ENCODE measurements at places on chromosomes 2 and 18.

DNA sequence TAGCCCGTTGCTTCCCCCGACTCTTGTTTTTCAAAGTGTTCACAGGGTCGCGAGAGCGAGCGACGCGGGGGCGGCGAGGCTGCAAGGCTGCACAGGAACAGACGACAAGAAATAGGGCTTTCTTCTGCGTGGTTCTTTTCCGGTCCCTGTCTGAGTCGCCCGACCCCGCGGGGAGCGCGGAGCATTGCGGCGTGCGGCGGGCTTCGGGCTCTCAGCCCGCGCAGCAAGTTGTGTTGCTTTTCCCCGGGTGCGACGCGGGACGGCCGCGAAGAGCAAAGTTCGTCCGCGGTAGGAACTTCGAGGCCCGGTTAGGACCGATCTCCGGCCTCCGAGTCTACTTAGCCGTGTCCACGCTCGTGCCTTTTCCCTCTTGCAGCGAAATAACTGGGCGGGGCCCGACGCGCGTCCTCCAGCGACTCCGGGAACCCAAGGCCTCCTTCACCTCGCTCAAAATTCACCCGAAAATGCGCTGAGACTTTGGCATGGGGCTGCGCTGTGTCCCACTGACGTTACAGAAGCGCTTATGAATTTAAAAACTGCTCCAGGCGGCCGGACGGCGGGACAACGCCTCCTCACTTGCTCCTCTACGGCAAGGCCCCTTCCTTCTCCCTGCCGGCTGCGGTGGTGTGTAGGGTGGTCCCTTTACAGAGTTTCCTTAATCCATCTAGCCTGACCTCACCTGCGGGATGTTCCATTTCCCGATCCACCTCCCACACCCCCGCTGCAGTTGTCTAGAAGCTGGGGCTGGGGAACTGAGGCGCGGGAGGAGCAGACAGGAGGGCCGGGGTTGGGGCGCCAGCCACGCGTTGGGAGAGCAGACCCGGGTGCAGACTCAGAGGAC is 1.5 kb upstream of the BCL2L11 start:
- DNase-seq, result no peak

DNA sequence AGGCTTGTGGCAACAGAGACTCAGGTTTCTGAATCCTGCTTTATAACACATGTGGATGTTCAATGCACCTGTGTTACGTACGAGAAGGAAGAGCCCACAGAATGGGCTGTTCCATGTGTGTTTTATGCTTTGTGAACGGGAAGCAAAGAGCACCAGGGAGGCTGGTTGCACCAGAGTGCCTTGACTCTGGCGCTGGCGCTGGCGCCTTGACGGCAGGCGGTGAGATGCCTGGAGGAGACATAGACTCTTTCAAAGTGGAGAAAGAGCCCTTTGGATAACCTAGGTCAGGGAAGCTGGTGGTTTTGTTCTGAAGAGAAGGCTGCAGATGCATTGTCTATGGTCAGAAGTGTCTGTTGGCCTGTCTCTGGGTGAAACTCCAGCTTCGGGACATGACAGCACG is 80.2 kb upstream of the APCDD1 start:
- no peak for DNase-seq

GRCh38 chr2:178395295-178395694 is 55.7 kb downstream of the PRKRA start:
- DNase-seq, result no peak

GRCh38 chr2:47422016-47422415 is 19.1 kb downstream of the MSH2 start:
- DNase-seq, result no peak

DNA sequence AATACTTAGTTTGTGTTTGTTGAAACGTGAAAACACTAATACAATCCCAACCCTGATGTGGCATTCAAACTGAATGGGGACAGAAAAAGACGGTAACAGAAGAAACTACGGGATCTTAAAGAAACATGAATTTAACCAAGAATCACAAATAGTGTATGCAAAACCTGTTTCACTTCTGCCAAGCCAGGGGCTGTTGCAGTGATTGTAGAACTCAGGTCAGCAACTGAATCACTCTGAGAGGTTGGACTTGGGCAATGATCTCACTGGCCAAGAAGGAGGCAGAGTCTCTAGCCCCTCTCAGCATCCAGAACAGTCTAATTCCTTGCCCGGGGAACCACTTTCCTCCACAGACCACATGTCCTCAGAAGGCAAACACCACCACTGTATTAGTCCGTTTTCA is 54.9 kb upstream of the CRIM1 start:
- no peak for DNase-seq

DNA sequence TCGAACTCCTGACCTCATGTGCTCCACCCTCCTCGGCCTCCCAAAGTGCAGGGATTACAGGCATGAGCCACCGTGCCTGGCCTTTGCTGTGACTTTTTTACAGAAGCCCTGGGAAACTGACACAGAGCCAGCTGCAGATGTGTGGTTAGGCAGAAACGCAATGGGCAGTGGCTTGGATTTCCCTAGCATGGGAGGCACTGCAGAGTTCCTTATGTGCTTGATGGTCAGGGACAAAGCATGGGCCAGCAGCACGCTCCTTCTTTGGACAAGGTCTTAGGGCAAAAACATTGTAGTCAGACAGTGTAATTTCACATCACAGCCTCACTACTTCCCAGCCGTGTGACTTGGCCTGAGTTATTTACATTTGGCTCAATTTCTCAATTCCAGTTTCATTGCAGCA is 153.9 kb downstream of the RNF144A start:
- no peak for DNase-seq

DNA sequence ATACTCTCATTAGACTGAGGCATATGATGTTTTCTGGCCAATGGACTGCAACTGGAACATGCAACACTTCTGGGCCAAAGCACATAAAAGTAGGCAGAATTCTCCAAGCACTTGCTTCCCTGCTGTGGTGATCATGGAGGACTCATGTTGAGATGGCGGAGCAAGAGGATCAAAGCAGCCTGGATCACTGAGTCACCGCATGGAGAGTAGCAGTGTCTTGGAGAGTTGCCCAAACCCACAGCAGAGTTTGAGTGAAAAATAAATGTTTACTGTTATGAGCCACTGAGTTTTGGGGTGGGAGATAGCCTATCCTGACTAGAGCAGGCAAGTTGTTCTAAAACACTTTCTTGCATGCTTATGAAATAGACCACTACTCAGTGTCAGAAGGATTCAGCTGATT is 359.5 kb downstream of the ZNF521 start:
- no peak for DNase-seq

DNA sequence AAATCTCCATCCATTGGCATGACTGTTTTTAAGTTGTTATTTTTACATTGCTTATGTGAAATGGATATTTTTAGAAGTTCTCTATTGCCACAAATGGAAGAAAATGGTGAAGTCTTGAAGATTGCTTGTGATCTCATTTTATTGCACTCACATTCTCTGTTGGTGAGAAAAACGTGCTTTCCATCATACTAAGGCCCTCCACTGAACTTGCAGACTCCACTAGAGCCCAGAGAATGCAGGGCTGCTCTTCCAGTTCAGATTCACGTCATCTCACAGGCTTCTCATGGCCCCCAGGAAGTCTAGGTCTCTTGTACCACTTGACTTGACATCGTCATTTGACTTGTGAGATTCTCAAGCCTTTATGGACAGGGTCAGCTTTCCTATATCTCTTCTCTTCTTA is 254.8 kb upstream of the COPS8 start:
- no peak for DNase-seq

DNA sequence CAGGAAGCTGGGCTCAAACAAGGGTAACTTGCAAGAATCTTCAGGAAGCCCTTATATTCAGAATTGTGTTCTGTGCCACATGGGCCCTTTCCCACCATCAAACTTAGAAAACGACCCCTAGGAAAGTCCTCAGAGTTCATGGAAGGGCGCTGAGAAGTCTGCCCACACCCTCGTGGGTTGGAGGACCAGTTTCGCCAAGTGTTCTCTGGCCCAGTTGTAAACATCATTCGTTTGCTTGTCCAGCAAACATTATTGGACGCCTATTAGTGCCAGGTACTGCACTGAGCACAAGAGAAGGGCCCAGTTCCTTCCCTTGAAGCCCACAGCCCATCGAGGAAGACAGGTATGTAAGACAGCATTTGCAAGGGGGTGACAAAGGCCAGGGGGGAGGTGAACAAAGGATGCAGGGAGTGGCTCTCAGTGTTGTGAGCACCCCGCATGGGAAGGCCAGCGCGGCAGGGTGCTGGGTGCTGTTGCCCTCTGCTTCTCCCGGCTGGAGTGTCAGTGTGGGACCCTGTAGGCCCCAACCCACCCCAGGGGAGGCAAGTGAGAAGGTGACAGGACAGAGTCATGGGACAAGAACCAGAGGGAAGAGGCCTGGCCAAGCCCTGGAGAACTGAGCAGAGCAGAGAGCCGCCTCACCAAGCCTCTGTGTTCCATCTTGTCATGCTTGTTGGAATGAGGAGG is 60.2 kb upstream of the ALPP start:
- DNase-seq, result no peak

- DNase-seq, result no peak
These were observed 134.3 kb downstream of the KLHL29 start for GRCh38 chr2:23519334-23519651.

DNA sequence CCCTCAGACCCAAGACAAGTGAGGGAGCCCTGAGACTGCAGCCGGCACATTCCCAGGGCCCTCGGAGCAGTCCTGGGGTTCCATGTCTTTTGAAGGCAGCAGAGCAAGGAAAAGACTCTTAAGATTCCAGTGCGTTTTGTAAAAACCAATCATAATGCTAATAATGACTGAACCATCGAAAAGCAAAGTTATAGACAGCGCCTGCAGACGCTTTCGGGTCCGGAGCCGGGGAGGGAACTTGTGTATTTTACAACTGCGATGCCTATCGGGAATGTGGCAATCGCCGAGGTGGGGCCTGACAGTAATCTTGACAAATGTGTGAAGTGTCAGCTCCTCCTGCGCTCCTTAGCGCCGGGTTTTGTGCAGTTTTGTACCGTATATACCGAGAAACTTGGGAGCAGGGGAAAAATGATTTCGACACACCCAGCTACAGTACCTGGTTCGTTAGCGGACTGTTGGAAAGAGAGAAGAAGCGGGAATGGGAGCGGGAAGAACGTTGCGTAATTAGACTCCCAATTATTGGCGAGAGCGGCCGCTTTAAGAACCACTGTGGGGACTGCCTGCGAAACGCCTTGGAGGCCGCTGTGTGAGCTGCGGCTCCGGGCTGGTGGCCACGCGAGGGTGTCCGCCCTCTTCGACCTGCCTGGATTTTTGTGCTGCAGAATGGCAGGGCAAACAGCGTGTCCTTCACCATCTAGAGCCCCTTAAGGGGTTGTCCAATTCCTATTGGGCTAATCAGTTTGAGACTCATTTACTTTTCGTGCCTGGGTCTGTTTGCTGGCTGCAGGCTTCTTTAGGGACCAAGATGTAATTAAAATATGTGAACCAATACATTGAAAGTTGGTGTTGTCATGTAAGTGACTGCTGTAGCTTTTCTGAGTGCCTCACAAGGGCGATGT is 2.4 kb downstream of the EPAS1 start:
- peak; percentile 84 for DNase-seq

GRCh38 chr2:152563764-152564163 is 153.5 kb downstream of the PRPF40A start:
- no peak for DNase-seq

- no peak for DNase-seq
These were observed 24.1 kb upstream of the NMUR1 start for GRCh38 chr2:231554327-231554726.

DNA sequence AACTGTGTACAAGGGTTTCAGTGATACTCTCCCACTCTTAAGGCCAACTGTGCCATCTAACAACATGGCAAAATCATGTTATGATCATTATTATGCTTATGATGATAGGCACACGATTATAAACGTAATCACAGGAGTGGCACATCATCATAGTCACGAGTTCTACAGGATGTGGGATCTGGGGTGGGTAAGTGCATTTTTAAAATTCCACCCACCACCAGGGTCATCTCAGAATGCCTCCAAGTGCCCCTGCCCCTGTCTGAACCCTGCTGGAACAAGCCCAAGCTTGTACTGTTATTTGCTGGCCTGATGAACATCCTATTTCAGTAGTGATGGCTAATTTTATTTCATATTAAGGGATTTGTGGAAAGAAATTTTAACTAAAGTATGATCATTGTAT is 117.8 kb downstream of the PTPRM start:
- no peak for DNase-seq

DNA sequence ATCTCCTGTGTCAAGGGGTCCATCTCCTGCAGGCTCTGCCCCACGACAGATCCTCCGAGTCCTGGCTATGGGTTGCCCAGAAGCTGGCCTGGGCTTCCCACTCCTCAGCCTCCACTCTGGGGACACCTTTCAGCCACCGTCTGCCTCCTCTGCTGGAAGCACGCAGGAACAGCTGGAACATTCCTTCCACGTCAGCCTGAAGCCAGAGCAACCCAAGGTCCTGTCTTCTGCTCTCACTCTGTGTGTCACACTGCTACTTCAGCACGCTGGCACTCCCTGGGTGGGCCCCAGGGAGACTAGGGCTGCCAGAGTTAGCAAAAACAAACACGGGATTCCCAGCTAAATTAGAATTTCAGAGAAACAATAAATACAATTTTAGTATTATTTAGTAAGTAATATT is 148.8 kb downstream of the HRH4 start:
- DNase-seq, result no peak

GRCh38 chr18:62280786-62281185 is 44.3 kb upstream of the TNFRSF11A start:
- DNase-seq, result no peak

Measured in body of pancreas (tissue), 4 donors.